ENCODE measurements at places on chromosomes 4 and X.

GRCh38 chr4:25474690-25475089 lies 97.6 kb downstream of the ANAPC4 start:
- no peak for DNase-seq

GRCh38 chr4:110704748-110705439 lies 82.0 kb upstream of the PITX2 start:
- DNase-seq = no peak

- peak; percentile 59 for DNase-seq
Measured at GRCh38 chrX:65488495-65488894, 46.1 kb downstream of the LAS1L start.

- no peak for DNase-seq
Measured at GRCh38 chrX:12149670-12150407, 11.6 kb downstream of the FRMPD4 start.

DNA sequence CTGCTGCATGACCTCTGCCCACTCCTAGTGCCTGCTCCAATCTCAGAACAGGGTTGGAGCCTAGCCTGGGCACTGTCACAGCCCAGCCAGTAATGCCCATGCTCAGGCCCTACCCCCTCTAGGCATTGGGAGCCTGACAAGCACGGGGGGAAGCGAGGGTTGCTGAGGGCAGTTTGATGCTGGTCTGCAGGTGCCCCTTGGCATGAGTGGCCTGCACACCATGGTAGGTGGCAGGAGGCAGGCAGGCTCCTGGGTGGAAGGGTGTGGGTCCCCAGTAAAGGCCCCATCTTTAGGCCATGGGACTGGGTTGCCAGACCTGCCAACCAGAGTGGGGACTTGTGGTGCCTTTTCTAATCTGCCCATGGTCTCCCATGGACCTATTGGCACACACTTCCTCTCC lies 72.1 kb upstream of the DCAF12L2 start:
- DNase-seq = no peak

- peak; percentile 61 for DNase-seq
Measured at GRCh38 chrX:10326578-10326977, 169.8 kb downstream of the CLCN4 start.

GRCh38 chr4:124941267-124941666 lies 228.7 kb upstream of the ANKRD50 start:
- DNase-seq = peak; percentile 46

- DNase-seq = no peak
Measured at GRCh38 chrX:20382518-20383297, 116.0 kb upstream of the RPS6KA3 start.

- no peak for DNase-seq
Measured at GRCh38 chr4:128560754-128561495, 248.6 kb upstream of the JADE1 start.

DNA sequence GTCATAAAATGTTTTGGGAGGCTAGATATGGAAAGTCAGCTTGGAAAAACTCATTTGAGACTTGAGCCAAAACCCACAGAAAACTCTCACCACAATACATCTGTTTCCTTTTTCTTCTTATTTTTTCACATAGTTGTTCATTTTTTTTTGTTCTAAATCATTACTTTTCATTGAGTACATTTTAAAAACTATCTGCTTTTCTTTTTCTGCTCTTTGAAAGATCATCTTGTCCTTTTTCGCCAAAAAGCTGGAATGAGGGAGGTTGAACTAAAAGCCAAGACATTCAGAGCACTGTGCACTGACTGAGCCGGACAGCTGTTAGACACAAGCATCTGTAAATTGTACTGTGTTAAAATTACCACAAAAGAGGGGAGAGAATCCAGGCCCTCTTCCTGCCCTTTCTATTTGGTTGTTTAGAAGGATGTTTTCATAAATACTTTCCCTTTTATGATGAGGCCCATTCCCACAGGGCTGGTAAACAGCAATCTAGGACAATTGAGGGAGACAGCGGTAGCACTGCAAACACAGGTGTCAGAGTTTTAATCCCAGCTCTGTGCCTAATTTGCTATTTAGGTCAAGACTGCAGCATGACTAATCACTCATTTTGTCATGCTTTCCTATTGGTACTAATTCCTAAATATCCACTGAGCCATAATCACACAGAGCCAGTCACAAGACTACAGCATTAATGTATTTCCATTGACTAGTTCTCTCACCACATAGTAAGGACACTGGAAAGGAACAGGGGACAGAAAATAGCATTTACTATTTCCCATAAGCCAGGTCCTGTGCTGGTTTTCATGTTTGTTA lies 7.3 kb upstream of the RNF150 start:
- no peak for DNase-seq

- no peak for DNase-seq
Measured at GRCh38 chr4:625631-626161, 323 bp downstream of the PDE6B start.

- DNase-seq = no peak
Measured at GRCh38 chrX:139828033-139828432, 104.8 kb downstream of the ATP11C start.

- no peak for DNase-seq
Measured at GRCh38 chr4:85938902-85939301, 421.0 kb downstream of the MAPK10 start.

DNA sequence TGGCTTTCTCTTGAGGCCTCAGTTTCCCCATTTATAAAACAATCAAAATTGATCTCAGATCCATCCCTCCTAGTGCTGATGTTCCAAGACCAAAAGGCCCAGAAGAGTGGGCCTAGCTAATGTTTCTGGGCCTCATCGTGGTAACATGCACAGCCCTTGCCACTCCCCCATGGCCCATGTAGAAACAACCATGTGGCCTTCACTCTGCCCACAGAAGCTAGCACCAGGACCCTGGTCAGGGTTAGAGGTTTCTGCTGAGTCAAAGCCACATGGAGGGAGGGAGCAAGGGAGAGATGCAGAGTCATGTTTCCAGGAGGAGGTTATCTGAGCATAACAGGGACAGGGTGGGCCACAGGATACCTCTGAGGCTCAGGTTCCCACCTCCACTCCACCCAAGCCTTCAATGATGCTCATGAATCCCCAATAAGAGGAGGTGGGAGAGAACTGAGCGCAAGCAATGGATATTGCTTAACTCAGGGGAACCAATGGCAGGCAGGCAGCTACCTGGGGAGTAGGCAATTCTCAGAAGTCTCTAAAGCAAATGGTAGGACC lies 16.9 kb downstream of the OTUD5 start:
- no peak for DNase-seq

DNA sequence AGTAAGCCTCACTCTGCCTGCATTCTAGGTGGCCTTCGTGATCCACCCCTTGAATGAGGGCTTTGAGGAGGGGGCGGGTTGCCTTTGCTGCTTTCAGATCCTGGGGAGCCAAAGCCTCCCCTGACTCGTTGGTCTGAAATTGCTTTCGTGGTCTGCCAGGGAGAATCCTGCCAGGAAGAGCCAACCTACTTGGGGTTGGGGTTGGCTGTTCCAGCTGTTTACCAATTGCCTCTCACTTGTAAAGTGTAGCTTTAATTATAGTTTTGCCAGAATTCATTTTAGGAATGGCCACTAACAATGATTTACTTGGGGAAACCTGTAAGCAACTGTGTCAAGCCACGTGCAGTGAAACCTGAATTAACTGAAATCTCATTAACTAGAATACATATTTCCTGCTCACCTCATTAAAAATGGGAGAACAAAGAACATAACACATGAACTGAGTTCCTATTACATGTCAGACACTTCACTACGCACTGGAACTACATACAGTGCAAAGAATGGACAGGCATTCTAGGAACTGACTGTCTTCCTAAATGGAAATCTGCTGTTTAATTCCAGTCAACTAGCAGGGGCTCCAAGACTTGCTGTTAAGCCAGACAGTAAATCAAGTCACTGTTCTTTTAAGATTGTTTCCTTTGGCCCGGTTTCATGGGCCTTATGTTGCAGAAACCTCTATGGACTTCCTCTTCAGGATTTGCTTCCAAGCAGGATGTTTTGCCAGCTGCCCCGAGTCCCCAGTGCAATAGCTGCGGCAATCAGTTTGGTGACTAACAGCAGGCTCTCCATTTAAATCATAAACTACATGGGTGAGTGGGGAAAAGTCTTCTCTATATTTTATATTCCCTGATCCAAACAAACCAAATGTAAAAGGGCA lies 16.4 kb upstream of the NKRF start:
- peak; percentile 52 for DNase-seq

- no peak for DNase-seq
Measured at GRCh38 chr4:183399126-183399522, 45.3 kb upstream of the CDKN2AIP start.

DNA sequence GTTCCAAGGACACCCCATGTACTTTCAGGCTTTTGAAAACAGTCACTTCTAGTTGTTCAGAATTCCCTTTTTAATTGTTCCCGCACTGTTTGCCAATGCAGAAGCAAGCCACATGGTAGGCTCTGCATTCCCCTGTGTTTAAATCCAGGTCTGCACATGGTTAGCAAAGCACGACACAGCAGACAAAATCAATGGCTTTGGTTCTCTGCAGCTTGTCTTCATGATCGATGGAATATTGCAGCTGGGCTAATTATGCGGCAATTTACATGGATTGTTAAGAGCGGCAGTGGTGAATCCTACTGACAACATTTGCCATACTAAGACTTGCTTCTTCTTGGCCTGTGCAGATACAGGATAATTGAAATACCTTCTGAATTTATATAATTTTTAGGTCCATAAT lies 20.6 kb upstream of the INPP4B start:
- DNase-seq = no peak

GRCh38 chr4:72418458-72418857 lies 150.6 kb downstream of the ADAMTS3 start:
- DNase-seq = peak; percentile 84

DNA sequence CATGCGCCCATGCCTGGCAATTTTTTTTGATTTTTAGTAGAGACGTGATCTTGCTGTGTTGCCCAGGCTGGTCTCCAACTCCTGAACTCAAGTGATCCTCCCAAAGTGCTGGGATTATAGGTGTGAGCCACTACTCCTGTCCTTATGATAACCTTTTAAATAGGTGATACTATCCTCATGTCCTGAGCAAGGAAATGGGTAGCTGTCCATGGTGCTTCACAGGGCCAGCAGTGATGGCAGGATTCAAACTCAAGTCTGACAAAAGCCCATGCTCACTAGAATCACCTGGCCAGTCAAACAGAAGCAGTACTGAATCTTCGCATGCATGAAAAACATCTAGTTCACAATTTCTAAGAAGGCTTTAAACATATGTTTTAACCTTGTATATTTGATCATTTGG lies 235.1 kb downstream of the NR3C2 start:
- DNase-seq = peak; percentile 4

DNA sequence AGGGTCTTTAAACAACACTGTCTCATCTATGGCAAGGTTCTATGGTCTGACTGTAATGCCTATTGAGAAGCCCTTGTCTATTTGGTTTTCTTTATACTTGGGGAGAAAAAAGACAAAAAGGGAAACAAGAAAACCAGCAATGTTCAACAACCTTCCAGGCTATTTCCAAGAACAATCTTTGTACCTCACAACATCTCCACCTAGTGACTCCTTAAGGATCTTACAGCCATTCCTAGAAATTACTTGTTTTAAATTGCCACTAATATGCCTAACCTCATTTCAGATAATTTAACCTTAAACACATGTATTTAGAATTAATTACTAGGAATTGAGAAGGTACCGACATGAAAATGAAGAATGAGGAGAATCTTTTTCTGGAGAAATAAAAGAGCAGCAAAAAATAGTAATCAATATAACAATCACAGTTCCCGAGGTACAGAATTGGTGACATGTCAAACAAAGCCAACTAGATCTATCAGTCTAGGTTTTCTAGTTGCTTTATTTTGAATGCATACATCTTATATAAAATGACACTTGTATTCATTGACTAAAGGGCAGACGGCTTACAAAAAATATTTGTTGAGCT lies 1.6 kb upstream of the RBM46 start:
- DNase-seq = peak; percentile 60

- no peak for DNase-seq
Measured at GRCh38 chrX:43996491-43996890, 23.3 kb upstream of the NDP start.

DNA sequence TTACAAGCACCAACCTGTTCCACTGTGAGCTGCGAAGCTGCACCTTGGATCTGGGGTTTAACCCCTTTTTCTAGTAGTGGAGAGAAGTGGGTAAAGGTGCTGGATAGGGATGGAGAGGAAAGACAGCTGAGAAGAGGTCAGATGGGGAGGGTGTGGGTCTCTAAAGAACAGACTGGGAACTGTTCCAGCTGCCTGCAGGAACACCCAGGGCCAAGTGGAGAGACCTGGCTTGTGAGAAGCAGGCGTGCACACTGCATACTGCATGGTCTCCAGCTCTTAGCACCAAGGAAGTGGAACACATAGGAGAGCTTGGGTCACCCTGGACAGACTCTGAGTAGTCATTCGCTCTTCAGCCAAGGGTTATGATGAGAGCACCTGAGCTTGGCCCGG lies 16.1 kb downstream of the BCOR start:
- DNase-seq = no peak

- peak; percentile 92 for DNase-seq
Measured at GRCh38 chr4:182975806-182976205, 58.6 kb upstream of the DCTD start.

GRCh38 chr4:47715716-47716416 lies 122.0 kb downstream of the CORIN start:
- DNase-seq = no peak

DNA sequence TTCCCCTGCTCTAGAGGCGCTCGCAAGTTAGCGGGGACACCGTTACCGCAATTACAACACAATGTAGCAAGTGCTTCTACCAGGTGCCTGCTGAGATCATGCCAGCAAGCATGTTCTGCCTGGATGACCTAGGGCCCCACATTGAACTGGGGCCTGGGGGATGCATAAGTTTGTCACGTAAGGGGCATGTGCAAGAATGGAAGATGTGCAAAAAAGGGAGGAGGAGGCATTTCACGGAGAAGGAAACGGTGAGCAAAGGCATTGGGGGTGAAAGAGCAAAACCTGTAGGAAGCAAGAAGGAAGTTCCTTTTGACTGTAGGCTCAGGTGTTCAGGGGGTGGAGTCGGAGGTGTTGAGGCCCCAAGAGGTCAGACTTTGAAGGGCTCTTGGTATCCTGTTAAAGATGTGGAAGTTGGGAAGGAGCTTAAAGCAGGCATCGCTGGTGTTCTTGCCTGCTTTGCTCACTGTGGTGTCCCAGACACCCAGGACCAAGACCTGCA lies 602 bp upstream of the SCARB2 start:
- DNase-seq = no peak

DNA sequence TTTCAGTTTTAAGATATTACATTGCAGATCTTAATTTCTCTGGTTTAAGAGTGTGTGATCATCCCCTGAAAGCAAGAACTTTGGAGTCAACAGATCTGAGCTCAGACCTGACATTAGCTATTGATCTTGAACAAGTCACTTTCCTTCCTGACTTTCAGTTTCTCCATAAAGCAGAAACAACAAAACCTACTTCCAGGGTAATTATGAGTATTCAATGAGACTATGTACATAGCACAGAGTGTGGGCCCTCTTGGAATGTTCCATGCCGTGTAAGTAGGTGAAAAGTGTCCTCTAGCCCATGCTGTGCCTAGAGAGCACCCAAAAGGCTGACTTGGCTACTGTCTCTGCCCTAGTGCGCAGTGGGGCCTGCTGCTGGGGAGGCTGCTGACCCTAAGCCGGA lies 188.0 kb upstream of the RPL34 start:
- DNase-seq = no peak

- no peak for DNase-seq
Measured at GRCh38 chrX:155715141-155715540, 102.4 kb upstream of the TMLHE start.

- DNase-seq = no peak
Measured at GRCh38 chr4:181933471-181933870, 309.7 kb upstream of the TENM3 start.

GRCh38 chrX:13094374-13094773 lies 50.0 kb upstream of the FAM9C start:
- DNase-seq = no peak

- no peak for DNase-seq
Measured at GRCh38 chr4:186265683-186266652, at the start of gene F11. Gene F11 (plus strand): TSS chr4:186266189. CDS start chr4:186267137, 948 bp downstream.

- no peak for DNase-seq
Measured at GRCh38 chr4:3065551-3065950, 8.8 kb downstream of the HTT-AS start.
